ENCODE measurements at places on chromosomes 16 and 17. TPM values are rescaled to one million over a fixed set of nuclear protein-coding genes. Genes with fewer than 3 reads are reported as not detected.

Gene ITGA2B
- total RNA-seq: 1.6 TPM

Gene HBA1
- total RNA-seq: 160 TPM

Gene CCL1
- not detected for total RNA-seq

Gene CTRB2
- not detected for total RNA-seq

Gene EMP2
- total RNA-seq: 40.6 TPM

DNA sequence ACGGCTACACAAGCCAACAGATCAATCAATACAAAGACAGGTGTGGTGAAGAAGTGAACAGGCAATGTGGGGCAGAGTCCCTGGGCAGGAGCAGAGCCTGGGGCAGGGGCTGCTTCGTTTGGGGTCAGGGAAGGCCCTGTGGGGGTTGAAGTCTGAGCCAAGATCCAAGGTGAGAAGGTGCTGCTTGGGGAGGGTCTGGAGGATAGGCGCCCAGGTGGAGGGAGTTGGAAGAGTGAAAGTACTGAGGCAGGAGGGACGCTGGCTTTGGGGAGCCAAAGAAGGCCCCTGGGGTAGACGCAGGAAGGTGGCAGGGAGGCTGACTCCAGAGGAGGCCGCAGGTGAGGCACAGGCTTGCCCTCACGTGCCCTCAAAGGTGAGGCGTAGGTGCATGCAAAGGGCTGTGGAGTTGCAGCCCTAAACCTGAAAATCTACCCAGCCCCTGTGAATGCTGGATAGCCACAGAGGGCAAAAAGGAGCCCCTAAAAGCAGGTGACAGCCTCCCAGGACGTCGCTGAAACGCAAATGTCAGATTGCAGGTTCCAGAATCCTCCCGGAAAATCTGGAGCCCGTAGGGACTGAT is 33.3 kb downstream of the WFDC1 start:
- DNase-seq: no peak

- no peak for DNase-seq
These were observed 9.4 kb upstream of the SPATA2L start for GRCh38 chr16:89710709-89711564.

DNA sequence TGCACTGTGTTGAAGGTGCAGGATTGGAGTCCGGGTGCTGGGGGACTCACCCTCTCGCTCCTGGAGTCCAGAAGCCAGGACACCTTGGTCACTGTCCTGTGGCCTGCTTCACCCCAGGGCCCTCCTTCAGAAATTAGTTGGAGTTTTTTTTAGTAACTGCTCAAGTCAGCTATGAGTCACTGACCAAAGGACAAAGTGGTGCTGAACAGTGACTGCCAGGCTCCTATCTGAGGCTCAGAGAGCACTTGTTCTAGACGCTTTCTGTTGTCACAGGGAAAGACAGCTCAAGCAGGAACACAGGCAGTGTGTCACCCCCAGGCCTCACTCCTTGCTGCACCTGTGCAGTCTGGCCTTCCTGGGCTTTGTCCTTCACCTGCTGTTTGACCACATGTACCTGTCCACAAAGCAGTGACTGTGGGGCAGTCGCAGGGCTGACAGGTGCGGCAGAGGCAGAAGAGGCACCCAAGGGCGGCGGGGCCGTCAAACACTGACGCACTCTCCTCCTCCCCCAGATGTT is 4.1 kb upstream of the FAAP100 start:
- DNase-seq: no peak

GRCh38 chr17:76635039-76635438 is 8.5 kb downstream of the ST6GALNAC1 start:
- no peak for DNase-seq

DNA sequence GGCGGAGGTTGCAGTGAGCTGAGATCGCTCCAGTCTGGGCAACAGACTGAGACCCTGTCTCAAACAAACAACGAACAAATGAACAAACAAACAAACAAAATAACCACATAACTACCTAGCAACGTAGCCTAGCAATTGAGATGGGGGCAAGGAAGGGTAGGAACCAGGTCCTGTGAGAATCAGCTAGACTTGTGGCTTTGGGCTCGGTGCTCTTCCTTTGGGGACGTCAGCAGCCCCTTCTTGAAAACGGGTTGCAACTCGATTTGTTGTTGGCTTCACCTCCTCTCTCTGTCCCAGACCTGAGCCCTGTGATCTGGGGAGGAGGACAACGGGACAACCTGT is 72.2 kb downstream of the ABCC1 start:
- no peak for DNase-seq

Measured in omental fat pad (tissue), 4 donors.